B cell (primary cell): ENCODE measurements at places on chromosomes 16 and 17.

GRCh38 chr17:78406920-78407319 is 28.5 kb downstream of the PGS1 start:
- DNase-seq = no peak

GRCh38 chr16:2697401-2697948 is 15.2 kb downstream of the KCTD5 start:
- DNase-seq = no peak

DNA sequence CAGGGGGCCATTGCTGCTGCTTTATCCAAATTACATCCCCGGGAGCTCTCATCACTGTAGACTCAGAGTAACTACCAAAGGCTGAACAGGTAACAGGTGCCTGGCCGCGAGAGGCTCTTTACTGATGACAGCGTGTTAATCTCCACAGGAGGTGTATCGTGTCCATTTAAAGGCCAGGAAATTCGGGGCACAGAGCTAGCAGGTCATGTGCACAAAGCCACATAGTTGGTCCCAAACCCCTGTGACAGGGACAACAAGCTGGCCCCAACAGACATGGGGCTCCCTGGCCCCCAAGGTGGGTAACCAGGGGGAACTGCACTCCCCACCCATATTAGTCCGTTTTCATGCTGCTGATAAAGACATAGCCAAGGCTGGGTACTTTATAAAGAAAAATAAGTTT is 55.3 kb upstream of the RBFOX3 start:
- no peak for DNase-seq

- DNase-seq = no peak
These were observed 1906.3 kb downstream of the TP53TG3F start for GRCh38 chr16:35365675-35366074.

DNA sequence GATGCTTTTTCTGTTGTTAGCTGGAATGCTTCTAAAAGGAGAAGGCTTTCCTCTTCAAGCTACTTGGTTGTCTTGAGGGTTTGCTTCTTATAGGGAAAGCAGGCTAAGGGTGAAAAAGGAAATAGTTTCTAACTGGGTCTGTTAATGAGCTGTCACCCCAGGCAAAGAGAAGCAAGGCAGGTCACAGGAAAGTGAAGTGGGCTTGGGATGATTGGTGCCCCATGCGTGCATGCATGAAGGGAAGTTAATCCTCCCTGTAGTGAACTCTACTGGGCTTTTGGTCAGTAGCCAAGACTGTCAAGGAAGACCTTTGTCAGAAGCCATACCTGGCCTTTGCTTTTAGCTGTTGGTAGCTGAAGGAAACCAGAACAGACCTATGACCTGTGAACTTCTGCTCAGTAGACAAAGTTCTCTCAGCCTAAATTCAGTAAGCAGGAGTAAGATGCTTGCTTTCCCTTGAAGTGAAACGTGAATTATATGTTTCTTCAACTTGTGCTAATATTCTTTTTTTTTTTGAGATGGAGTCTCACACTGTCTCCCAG is 16.5 kb downstream of the TENT4B start:
- DNase-seq = no peak

GRCh38 chr17:37147301-37147812 is 198.6 kb downstream of the AATF start:
- DNase-seq = peak; percentile 59
